ENCODE measurements at places on chromosomes 4 and X.

GRCh38 chr4:5224340-5224739, 173.1 kb downstream of the STK32B start:
- no peak for DNase-seq

DNA sequence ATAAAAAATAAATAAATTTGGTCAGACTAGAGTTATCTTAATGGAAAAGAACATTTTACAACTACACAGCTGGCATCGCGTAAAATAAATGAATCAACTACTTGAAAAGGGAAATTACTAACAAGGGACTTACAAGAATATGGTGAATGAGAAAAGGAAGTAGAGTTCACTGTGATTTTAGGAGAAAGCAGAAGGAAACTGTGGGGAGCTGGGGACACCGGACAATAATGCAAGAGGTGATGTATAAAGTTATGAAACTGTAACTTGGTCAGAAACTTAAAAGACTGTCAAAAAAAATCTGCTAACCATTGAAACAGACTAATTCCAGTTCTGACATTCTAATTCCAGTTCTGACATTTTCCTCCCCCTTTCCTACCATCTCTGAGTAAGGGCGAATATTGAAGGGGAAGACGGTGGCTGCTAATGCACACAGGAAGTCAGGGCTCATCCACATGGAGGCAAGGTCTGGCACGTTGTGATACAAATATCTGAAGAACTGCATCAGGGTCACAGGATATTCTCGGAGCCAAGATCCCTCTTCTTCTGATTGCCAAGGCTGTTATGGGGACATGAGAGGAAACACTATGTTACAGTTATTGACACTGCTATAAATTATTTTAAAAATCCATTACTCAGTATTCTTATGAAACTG, 170.5 kb downstream of the CDS1 start:
- DNase-seq: no peak

DNA sequence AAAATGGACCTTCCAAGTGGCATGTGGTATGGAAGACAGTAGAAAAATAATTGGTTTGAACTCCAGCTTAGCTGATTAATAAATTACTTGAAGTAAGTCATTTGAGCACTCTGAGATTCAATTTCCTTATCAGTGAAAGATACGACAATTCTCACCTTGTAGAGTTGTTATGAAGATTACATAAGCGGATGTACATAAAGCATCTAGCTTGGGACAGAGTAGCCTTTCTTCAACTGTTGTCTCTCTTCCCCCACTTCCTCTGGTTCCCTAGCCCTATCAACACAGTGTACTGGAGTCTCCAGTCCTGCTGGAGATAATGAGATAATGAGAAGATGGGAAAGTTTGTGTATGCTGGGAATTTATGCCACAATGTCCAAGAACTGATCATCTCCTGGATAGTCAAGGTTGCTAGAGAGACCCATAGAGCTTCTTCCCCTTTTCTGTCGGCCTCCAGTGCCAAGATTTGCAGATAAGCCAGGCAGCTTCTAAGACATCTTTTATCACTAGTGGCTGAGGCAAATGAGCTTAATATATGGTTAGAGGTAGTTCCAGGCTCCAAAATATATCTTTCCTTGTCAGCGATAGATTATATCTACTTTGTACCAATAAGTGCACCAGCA, 33.9 kb downstream of the VSIG4 start:
- DNase-seq: no peak

DNA sequence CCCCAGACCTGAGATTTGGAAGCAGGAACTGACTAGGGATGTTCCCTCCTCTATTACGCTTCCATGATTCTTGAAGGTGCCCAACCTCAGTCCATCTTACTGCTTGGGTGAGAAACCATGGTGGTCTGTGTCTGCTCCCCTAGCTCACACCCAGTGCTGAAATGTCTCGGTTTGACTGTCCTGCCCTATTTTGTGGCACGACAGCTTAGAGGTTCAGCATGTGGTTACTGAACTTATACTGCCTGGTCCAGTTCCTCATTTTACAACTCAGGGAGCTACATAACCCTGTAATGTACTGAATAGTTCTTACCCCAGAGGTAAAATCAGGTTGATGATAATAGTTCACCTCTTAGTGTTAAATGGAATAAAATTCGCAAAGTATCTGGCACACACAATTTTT, 203.1 kb downstream of the RBM46 start:
- no peak for DNase-seq

DNA sequence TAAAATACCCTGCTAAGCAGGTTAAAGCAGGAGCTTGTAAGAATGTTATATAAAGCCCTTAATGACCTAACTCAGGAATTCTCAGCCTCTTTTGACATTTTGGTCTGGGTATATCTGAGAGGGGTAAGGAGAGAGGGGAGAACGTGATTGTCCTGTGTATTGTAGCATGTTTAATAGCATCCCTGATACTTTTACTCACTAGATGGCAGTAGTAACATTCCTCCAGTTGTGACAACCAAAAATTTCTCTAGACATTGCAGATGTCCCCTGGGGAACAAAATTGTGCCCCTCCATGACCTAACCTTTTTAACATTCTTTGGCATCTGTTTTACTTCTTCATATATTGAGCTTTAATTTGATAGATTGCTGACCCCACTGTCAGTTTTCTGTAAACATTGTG, 17.9 kb downstream of the SMARCA5 start:
- no peak for DNase-seq

GRCh38 chrX:76253432-76253831, 80.6 kb downstream of the PBDC1 start:
- DNase-seq: no peak

DNA sequence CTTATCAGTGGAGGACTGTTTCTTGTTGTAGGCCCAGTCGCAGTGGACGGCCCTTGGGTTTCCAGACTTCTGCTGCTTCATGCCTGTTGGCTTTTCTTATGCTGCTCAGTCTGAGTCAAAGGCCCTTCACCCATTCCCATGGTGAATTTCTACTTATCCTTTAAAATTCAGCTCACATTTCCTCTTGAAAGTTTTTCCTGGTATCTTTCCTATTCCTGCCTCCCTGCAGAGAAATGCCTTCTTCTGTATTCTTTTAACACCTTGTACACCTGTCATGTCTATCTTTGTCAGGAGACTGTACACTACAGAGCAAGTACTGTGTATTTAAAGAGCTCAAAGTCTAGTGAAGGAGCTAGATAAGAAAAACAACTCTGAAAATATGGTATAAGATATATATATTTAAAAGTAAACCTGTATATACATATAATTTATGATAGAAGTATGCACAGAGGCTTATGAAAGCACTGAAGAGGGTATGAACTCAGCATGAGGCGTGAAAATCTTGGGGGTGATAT, 22.0 kb downstream of the NPNT start:
- no peak for DNase-seq

DNA sequence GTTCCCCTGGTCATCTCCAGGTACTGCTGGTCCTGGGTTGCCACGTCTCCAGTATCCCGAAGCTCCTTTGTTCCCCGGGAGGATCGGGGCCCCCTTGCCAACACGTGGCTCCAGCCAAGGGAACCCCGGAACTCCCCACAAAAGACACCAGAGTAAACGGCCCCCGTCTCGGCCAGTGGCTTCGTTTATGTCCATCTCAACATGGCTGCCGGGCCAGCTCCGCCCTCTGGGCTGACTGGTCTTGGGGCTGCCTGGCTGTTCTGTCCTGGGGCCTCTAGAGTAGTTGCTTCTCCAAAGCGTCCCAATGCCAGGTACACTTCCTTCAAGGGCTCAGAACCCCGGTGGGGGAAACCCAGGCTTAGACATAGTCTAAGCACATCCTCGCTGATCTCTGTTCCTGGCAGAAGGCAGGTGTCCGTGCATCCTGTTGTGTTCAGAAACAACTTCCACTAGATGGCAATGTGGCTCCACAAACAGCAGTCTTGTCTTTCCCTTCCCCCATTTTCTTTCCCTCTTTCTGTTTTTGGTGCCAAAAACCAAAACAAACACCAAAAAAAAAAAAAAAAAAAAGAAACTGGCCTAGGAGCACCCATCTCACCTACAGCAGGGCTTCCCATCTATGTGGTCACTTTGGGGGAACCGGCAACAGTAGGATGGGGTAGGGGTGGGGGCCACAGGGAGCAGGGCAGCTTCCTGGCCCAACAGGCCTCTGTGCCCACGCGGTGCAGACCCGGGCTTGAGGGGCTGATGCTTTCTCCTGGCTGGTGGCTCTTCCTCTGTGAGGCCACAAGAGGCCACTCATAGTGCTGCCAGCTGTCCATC, 35.3 kb downstream of the NBDY start:
- peak; percentile 45 for DNase-seq

GRCh38 chrX:46319750-46320149, 225.5 kb downstream of the ZNF674 start:
- no peak for DNase-seq

GRCh38 chr4:139753686-139754085, 88.1 kb downstream of the MGST2 start:
- DNase-seq: no peak

DNA sequence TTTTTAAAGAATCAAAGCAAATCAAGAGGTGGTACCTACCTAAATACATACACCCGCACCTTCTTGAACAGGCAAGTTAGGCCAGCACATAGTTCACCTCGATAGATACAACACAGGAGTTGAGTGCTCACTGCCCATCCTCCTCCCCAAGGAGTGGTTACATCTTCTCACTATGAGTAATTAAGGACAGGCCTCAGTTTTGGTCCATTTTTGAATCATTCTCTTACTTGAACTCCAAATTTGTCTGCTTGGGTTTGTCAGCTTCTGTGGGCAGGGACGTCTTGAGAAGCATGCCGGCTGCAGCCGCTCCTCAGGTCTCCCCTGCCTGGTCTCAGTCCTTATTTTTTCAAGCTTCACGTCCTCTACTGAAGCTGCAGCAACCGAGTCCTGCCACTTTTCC, 190.6 kb upstream of the RBPJ start:
- peak; percentile 69 for DNase-seq

DNA sequence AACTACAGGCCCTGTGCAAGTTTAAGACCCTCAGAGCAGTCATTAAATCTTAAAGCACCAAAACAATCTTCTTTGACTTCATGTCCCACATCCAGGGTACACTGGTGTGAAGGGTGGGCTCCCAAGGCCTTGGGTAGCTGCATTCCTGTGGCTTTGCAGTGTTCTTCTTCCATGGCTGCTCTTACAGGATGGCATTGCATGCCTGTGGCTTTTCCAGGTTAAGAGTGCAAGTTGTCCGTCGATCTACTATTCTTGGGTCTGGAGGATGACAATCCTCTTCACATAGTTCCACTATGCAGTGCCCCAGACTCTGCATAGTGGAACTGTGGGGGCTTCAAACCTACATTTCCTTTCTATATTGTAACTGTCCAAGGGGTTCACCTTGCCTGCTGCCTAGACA, 494.5 kb downstream of the CFAP47 start:
- no peak for DNase-seq

DNA sequence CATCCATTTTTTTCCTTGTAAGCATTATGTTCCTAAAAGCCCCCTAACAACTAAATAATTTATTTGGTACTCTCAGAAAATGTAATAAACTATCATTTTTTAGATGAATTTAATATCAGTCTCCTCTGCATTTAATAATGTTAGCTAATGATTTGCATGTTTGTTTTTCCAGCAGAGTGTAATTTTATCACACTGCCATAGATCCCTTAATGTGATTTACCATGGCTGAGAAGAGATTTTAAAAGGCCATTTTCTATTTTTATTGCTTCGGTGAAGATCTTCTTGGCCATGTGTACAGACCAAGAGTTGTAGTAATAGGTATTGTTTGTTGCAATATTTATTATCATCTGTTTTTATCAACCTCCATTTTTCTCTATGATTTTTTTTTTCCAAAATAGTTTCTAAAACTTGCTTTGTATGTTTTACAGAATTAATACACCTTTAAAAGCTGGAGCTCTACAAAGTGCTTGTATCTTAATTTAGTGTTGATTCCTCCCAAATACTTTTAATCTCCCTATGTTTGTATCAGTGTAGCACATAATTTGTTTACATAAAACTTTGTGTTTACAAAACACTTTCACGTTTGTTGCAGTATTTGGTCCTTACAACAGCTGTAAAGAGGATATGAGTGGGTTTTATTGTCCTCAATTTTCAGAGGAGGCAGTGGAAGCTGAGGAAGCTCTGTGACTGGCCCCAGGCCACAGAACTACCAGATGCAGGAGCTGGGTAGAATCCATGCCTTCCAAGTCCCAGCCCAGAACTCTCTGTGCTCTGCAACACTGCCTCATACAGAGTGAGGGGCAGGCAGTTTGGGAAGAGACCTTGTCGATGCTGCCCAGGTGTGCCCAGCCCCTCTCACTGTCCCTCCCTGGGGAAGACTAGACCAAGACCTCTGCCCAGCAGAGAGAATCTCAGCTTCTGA, 58.1 kb downstream of the FAM114A1 start:
- DNase-seq: no peak

DNA sequence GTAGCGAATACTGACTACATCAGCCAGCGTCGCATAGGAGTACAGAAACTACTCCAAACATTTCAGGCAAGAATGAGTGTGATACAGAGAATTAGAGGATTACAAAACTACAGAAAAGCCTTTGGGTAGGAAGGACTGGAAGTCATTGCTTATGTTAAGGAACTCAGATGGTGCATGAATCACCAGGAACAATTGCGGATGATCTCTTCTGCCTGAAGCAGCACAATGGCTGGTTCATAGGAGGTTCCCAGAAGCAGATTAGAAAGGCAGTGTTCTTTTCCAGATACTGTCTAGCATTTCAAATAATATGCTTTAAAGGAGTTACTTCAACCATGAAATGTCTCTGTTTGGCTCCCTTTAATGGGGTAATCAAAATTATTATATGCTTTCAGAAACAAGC, 42.5 kb upstream of the MAP9 start:
- no peak for DNase-seq

- DNase-seq: no peak
Measured at GRCh38 chr4:153566631-153567150, 100.5 kb downstream of the TMEM131L start.

DNA sequence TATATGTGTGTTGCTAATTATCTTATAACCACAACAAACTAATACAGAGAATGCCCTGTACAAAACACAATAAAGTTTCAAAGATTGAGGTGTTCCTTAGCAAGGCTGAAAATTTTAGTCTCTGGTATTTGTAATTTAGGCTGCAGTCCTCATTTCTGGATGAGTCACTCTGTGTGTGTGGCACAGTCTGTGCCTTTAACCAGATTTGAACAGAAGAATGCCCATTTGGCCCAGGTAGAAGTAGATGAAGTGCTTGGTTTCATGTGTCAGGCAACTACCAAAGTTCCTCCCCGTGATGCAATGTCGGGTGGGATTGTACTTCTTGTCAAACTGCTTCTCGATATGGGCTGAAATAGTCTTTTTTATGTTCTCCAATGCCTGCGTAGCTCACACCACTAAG, 91.6 kb upstream of the H2AZ1 start:
- DNase-seq: no peak

- DNase-seq: no peak
Measured at GRCh38 chrX:72365126-72365525, 59.4 kb upstream of the CITED1 start.

GRCh38 chr4:83197555-83198235, 83.2 kb upstream of the PLAC8 start:
- DNase-seq: no peak
